ENCODE measurements at places on chromosomes 3 and 15.
A peak's percentile ranks its signal among the peaks of the same experiment; 100 is the strongest.

GRCh38 chr3:122603056-122603455, 25.6 kb downstream of the PARP15 start:
- DNase-seq: no peak

- DNase-seq: no peak
Observed at GRCh38 chr3:176814285-176814684, 383.0 kb downstream of the TBL1XR1 start.

- no peak for DNase-seq
Observed at GRCh38 chr3:197737749-197738462, 1.2 kb upstream of the RUBCN start.

DNA sequence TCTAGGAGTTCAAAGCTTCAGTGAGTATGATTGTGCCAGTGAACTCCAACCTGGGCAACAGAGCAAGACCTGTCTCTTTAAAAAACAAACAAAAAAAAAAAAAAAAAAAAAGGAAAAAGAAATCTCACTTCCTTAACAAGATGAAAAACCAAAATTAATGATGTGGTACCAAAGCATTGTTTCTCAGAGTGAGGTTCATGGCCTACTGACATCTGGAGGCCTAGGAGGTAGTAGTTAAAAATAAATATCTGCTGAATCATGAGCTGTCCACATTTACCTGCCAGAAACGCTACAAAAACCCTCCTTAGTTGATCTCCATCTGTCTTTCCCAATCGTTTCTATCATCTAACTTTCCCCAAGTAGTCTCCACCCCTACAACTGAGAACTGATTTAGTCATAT, 51.2 kb downstream of the EPHA6 start:
- no peak for DNase-seq

GRCh38 chr3:172332256-172333041, 115.8 kb downstream of the GHSR start:
- peak; percentile 62 for DNase-seq

DNA sequence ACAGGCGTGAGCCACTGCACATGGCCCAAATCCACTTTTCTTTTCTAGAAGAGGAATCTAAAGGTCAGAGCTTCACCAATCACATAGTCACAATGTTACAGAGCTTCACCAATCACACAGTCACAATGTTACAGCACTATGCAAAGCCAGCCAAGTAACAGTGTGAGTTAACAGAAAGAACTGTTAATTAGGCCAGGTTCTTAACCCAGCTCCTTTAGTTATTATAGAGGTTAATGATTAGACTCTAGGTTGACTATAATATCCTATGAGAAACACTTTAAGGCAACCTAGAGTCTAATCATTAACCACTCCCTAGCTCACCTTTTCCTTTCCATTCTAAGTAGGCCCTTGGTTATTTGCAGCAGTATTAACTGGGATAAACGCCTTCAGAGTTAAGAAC, 54.0 kb downstream of the TASOR start:
- DNase-seq: no peak

Measured in hematopoietic multipotent progenitor cell treated with erythropoietin and hydrocortisone succinate and interleukin-3 and kit ligand, for 15 days (in vitro differentiated cells).